Ovary (tissue), 10 donors: ENCODE measurements at places on chromosomes 5 and 9. TPM values are rescaled to one million over a fixed set of nuclear protein-coding genes. Genes with fewer than 3 reads are reported as not detected.

DNA sequence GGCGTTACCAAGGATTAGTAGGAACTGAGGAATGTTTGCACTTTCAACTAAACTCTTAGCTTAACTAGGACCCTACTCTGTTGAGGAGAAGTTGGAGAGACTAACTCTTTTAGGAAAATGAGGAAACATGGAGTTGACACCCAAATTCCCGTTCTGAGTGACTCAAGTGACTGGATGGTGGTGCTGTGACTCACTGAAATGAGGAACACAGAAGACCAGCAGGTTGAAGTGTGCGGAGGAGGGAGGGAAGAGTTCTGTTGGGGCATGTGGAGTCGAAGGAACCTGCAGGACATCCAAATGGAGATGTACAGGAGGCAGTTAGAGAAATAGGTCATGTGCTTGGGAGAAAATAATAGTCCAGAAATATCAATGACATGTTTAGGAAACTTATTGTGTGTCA is 8.2 kb downstream of the HEXB start:
- no peak overlapping the region for H3K4me3 ChIP-seq
- no peak for DNase-seq
- H3K36me3 ChIP-seq: no peaks in the 10 kb centered on the region
- H3K27ac ChIP-seq: no peak overlapping the region
- H3K27me3 ChIP-seq: no peaks in the 10 kb centered on the region

DNA sequence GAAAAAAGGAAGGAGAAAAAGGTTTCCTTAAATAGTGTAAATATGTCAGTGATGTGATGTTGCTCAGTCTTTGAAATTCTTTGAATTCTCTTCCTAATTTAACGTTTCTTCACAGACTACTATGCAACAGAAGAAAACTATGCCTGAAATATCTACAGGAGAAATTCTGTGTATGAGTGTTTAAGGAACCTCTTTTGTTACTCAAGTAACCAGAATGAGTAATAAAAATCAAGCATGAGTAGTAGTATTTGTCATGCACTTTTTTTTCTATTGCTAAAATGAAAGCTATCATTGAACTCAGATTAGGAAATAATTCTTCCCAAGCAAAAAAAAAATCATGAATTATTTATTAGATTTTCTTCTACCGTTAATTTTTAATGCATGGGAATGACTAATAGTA is 20.3 kb upstream of the THG1L start:
- H3K4me1 ChIP-seq: no peaks in the 10 kb centered on the region
- no peaks in the 10 kb centered on the region for H3K36me3 ChIP-seq
- no peak for DNase-seq
- no peaks in the 10 kb centered on the region for H3K27me3 ChIP-seq
- H3K27ac ChIP-seq: no peak overlapping the region

DNA sequence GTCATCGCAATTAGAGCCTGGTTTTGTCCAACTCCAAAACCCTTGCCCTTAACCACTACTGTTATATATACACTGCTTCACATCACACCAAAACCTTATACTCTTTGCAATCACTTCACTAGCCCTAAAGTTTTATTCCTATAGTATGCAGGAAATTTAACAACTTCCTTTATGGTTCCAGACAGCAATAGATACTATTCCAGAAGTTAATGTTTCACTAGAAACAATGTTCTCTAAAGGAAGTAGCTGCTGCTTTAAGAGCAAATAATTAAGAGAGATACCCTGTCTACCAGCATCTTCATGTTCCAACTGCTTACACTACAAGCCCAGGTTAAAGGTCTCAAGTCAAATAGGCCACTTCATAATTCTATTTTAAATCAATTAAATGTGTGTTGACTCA is 22.0 kb downstream of the FREM1 start:
- H3K4me1 ChIP-seq: no peaks in the 10 kb centered on the region
- H3K36me3 ChIP-seq: no peaks in the 10 kb centered on the region
- H3K27ac ChIP-seq: no peak overlapping the region
- DNase-seq: no peak

DNA sequence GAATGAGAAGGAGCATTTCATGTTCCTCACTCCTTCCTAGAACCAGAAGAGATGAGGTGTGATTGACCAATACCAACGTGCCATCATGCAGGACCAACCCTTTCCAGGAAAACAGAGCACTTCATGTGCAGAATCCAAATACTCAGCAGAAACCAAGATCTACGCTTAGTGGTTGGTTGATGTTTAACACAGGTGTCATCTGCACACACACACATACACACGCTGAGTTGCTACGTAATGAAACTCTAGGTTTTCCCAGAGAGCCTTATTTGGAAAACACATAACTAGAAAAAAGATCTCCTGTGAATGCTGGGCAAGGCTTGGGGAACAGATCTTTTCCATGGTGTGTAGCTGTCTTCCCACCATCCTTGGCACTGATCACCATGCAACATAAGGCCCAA is 21.1 kb upstream of the ZNF622 start:
- H3K27ac ChIP-seq: no peak overlapping the region
- H3K4me3 ChIP-seq: no peak overlapping the region
- no peaks in the 10 kb centered on the region for H3K36me3 ChIP-seq
- no peak for DNase-seq

DNA sequence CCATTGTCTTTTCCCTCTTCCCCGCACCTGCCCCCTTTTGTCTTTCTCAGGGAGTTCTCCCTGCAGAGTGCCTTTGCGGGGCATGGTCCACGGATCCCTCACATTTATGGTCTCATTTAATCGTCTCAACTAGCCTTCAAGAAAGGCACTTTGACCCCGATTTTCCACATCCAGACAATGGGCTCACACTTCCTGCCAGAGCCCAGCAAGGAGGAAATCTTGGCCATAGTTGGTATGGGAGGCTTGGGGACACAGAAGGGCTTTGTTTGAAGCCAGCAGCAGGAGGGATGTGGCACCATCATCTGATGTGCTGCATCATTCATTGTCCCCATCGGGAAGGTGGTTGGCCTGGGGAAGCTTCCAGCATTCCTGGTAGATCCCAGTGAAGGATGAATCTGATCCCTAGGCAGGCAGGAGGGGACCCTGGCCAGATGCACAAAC is 24.9 kb downstream of the GSN start:
- H3K4me3 ChIP-seq: no peak overlapping the region
- H3K27me3 ChIP-seq: no peaks in the 10 kb centered on the region
- H3K4me1 ChIP-seq: peaks cover 41% of the 10 kb centered on the region
- DNase-seq: no peak
- peak overlapping the region; percentile 33 for H3K27ac ChIP-seq

- H3K4me1 ChIP-seq: peaks cover 2% of the 10 kb centered on the region
- H3K36me3 ChIP-seq: no peaks in the 10 kb centered on the region
- H3K4me3 ChIP-seq: no peak overlapping the region
- H3K27me3 ChIP-seq: no peaks in the 10 kb centered on the region
These were observed 2.3 kb downstream of the CRB2 start for GRCh38 chr9:123358181-123358905.

- no peaks in the 10 kb centered on the region for H3K27me3 ChIP-seq
- DNase-seq: peak; percentile 63
- no peaks in the 10 kb centered on the region for H3K36me3 ChIP-seq
- peak overlapping the region; percentile 38 for H3K4me3 ChIP-seq
- peak overlapping the region; percentile 74 for H3K27ac ChIP-seq
- peaks cover 4% of the 10 kb centered on the region for H3K4me1 ChIP-seq
These were observed 238.4 kb downstream of the GOLPH3 start for GRCh38 chr5:31935496-31936369.

DNA sequence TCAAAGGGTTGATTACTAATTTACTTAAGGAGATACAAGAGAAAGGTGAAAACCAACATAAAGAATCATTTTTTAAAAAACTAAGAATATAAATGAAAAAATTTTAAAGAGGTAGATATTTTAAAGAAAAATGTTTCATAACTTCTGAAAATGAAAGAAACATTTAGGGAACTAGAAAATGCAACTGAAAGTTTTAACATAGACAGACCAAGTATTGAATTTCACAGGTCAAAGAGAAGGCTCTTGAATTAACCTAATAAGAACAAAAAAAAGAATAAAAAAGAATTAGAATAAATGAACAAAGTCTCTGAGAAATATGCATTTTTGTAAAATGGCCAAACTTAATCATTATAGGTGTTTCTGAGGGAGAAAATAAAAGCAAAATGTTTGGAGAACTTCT is 16.1 kb upstream of the FAM174A start:
- no peaks in the 10 kb centered on the region for H3K36me3 ChIP-seq

DNA sequence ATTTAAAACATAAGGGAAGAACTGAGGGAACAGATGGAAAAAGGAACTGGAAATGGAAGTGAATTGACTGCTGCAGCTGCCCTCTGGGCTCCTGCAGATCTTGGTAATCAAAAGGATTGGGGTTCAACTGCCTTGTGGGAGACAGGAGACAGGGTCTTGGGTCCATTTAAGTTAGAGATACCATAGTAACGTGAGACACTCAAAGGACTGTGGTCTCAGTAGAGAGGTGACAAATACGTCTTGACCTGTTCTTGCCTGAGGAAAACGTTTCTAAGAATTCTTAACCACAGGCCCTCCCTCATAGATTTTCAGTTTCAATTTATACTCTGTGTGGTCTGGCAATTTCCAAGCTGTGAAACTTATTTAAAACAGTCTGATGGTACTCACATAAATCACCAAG is 100.8 kb upstream of the DHFR start:
- H3K4me3 ChIP-seq: no peak overlapping the region
- H3K27me3 ChIP-seq: no peaks in the 10 kb centered on the region
- H3K27ac ChIP-seq: no peak overlapping the region
- DNase-seq: no peak
- H3K36me3 ChIP-seq: no peaks in the 10 kb centered on the region

GRCh38 chr5:171427318-171428167 is 8.1 kb downstream of the FGF18 start:
- H3K4me1 ChIP-seq: no peaks in the 10 kb centered on the region
- no peaks in the 10 kb centered on the region for H3K27me3 ChIP-seq
- no peak overlapping the region for H3K27ac ChIP-seq
- H3K36me3 ChIP-seq: no peaks in the 10 kb centered on the region
- DNase-seq: no peak
- H3K4me3 ChIP-seq: no peak overlapping the region

DNA sequence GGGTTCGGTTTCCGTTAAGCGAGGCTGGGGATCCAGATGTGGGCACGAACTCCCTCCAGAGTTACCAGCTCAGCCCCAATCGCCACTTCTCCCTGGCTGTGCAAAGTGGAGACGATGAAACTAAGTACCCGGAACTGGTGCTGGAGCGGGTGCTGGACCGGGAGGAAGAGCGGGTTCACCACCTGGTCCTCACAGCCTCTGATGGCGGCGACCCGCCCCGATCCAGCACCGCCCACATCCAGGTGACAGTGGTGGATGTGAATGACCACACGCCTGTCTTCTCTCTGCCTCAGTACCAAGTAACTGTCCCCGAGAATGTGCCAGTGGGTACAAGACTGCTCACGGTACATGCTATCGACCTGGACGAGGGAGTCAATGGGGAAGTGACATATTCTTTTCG is 803 bp downstream of the PCDHGA7 start:
- DNase-seq: no peak
- no peaks in the 10 kb centered on the region for H3K4me1 ChIP-seq
- no peaks in the 10 kb centered on the region for H3K27me3 ChIP-seq
- no peak overlapping the region for H3K4me3 ChIP-seq

HMMR gene
- 0.24 TPM for total RNA-seq

MINAR2 gene
- total RNA-seq: 0.10 TPM

PDLIM4 gene
- total RNA-seq: 45.4 TPM

FBP2 gene
- total RNA-seq: not detected

PRDM9 gene
- total RNA-seq: not detected

IFNK gene
- not detected for total RNA-seq

ARHGEF37 gene
- 5.2 TPM for total RNA-seq

RETREG1 gene
- 20.0 TPM for total RNA-seq

TPPP gene
- 2.3 TPM for total RNA-seq
